ENCODE measurements at places on chromosomes 11 and 22.
A peak's percentile ranks its signal among the peaks of the same experiment; 100 is the strongest.

DNA sequence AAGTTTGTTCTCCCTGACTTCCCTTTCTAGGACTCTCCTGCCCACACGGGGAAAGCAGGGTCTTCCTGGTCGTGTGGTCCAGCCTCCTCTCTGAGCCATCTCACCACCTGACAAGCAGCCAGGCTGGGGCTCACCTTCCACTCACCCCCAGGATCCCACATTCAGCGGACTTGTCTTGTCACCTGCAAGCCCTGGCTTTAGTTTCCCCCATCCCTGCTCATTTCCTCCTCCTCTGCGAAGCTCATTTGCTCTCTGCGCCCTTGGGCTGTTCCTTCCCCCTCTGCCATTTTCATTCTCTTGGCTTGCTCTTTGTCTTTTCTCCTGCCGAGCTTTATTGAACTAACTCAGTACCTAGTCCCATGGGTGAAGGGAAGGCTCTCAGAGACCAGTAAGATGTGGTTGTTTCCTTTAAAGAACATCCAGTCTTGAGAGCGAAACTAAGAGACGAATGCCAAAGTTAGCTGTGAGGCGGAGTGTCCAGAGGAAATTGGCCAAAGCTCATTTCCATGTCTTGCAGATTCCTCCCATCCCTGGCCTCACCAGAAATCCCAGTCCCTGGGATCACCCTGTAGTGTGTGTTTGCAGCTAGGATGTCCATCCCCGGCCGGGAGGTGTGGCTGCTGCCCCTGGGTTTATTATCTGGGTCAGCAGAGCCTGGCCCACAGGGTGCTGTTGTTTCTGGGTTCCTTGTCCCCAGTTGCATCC lies 2.0 kb downstream of the ST14 start:
- no peak for DNase-seq

- no peak for DNase-seq
Observed at GRCh38 chr11:10809373-10810160, 841 bp upstream of the EIF4G2 start.

- DNase-seq, result no peak
Observed at GRCh38 chr11:126891556-126892217, 108.9 kb downstream of the KIRREL3 start.

DNA sequence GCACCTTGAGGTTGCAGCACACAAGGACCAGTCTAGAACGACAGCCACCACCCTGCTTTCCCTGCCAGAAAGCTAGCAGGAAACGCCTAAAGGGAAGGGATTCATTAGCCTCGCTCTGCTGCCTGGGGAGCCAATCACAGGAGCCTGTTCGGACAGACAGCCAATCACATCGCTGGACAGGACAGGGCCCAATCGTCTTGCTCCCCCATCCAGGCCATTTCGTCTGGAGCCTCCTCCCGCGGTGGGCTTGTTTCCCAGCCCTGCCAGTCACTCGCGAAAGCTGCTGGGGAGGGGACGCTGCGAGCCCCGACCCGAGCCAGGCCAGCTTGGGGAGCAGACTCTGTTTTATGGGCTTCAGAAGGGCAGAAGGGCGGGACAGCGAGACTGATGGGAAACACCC lies 79.8 kb upstream of the NCAM1 start:
- DNase-seq, result peak; percentile 96

DNA sequence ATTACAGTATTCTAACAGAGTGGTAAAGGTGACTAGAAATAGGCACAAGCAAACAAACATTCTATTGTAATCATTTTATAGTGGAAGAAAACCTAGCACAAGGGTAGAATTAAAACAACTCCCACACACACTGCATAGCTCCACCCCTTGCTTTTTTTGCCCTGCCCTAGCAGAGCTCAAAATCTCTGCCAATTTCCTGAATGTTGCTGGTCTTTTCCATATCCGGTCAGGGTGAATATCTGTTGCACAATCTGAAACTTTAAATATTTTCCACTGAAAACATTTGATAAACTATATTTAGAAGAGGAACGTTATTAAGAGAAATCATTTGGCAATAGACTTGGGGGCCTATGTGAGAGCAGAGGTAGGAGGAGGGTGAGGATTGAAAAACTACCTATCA lies 2.7 kb downstream of the SPA17 start:
- DNase-seq, result no peak

DNA sequence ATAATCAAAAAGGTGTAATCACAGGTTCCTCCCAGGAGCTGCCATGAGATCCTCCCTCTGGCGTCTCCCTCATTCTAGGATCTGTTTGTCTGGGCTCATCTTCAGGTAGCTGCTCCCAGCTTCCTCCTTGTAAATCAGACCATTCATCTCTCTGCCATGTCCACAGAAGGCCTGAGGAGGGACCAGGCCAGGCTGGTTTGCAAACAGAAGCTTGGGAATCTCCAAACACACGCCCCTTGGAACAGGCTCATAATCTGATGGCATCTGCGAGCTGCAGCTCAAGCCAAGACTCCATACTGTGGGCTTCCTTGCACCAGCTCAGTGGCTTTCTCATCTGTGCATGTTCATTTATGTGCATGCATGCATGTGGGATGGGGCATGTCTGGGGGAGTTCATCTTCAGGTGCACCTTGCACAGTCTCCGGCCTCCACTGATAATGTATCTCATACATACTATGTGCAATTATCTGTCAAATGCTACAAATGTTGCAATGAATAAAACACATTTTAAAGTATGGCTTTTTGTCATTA lies 134.9 kb downstream of the NXPE2 start:
- no peak for DNase-seq

DNA sequence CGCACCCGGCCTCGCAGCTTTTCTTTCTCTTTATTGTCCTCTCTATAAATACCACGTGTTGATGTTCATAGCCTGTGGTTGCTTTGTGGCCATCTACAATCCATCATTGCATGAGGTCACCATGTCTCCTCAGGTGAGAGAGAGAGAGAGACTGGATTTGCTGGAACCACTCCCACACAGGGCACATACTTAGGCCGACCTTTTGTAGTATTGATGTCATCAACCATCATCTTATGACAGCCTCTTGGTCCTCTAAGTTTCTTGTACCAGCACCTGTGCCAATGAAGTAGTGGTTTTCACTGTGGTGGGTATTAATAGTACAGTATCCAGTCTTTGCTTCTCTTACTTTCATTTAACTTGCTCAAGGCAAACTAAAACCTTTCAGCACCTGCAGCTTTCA lies 22.8 kb upstream of the P2RY6 start:
- no peak for DNase-seq

DNA sequence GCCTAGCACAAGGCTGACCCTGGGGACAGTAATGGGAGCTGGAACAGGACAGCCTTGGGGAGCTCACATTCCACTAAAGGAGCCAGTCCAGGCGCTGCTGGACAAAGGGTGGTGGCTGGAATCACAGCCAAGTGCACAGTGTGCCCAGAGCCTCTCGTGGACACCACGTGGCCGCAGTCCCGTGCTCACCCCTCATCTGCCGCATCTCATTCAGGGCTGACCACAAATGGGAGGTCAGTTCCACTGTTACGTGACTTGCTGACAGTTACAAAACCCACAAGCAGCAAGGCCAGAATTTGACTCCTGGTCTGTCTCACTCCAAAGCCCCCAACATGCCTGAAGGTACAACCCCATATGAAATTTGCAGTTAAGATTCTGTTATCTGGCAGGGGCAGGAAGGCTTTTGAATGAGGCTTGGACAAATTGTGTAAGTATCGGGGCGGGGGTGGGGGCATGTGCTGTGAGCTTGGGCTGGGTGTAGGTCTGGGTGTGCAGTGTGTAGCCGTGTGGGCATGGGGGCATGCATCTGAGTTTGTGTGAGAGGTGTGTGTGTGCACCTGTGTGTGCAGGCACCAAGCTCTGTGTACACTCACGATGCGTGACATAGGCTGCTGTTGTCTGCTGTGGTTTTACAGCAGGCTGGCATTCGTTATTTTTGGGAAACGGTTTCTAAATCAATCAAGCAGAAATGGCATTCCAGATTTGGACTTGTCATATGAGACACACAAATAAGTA lies 301.7 kb downstream of the BRD1 start:
- DNase-seq, result no peak

GRCh38 chr11:70769106-70769505 lies 370.8 kb downstream of the CTTN start:
- no peak for DNase-seq

- peak; percentile 19 for DNase-seq
Observed at GRCh38 chr11:123672568-123672967, 18.1 kb upstream of the SCN3B start.

DNA sequence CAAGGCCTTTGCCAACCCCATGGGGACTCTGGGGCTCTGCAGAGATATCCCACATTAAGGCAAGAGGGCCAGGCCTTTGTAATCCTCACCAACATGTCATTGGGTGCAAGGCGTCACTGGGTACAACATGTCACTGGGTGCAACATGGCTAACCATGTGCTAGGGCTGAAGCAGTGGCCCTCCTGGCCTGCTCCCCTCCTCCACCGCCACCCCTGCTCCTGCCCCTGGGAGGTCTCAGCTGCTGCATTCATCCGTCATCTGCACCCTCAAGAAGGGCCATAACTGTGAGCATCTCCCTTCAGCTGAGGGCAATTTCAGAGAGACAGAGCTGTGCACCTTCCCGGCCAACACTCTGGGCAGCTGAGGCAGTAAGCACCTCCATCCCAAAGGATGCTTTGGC lies 16.7 kb upstream of the OAF start:
- no peak for DNase-seq

- no peak for DNase-seq
Observed at GRCh38 chr11:61689164-61689496, 8.9 kb downstream of the DAGLA start.

DNA sequence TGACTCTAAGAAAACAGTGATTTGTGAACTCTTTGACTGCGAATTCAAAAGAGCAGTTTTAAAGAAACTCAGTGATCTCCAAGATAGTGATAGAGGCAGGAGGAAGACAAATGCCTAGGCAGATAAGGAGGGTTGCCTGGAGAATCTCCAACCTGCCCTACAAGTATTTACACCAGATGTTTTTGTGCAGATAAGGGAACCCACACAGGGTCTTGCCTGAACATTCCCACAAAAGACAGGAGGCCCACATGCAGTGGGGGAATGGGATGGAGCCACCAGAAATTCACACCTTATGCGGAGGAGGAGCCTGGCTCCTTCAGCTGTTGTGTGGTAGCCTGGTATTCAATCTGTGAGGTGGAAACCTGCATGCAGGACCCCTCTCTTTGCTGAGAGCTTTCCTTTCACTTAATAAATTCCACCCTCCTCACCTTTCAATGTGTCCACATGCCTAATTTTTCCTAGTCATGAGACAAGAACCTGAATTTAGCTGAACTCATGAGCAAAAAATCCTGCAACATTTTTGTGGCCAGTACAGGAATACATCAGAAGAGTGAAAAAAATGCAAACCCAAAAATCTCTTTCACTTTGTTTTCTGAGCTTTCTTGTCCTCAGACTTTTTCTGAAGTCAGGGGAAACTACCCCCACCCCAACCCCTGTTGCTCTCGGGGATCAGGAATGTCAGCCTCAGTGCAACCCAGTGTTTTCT lies 8.1 kb upstream of the GLYAT start:
- DNase-seq, result no peak

DNA sequence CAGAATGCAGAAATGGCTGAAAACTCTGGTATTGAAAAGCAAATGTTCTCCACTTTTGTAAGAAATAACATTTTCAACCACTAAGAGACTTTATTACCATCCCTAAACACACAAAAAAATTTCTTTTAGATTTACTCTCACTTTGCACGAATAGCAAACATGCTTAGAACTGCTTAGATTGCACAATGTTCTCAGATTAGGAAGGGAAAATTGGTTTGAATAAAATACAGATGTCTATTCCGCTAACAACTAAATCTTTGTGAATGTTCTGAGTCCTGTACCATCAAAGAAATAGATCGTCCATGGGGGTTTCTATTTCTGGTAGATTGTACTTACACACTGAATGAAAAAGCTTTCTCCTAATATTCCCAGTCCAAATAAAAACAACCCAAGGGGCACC lies 40.1 kb downstream of the BDNF start:
- no peak for DNase-seq

DNA sequence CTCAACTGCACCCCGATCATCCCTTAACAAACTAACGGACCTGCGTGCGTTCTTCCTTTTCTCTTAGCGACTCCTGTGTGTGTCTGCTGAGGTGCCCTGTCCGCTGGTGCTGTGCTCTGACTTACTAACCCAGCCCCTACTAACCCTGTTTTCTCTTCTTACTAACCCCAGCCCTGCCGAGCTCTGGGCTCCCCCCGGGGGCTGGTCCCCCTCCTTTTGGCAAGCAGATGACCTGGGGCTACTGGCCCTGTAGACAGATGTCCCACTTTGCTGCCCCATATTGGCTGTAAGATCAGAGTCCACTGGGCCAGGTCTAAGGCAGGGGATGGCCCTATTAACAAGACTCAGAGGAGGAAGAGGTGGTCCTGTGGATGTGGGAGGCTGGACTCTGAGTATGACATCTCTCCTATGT lies 14.7 kb downstream of the MIAT start:
- no peak for DNase-seq

DNA sequence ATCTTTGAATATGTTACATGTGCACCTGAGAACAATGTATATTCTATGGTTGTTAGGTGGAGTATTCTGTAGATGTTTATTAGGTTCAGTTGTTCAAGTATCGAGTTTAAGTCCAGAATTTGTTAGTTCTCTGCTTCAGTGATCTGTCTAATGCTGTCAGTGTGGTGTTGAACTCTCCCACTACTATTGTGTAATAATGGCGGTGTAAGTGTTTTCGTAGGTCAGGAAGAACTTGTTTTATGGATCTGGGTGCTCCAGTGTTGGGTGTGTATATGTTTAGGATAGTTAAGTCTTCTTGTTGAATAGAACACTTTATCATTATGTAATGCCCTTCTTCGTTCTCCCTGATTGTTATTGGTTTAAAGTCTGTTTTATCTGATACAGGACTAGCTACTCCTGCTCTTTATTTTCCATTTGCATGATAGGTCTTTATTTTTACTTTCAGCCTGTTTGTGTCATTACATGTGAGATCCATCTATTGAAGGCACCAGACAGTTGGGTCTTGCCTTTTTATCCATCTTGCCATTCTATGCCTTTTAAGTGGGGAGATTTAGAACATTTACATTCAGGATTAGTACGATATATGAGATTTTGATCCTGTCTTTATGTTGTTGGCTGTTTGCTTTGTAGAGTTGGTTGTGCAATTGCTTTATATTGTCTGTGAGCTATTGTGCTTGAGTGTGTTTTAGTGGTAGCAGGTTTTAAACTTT lies 121.6 kb downstream of the DDX10 start:
- no peak for DNase-seq

GRCh38 chr11:128463979-128464378 lies 123.4 kb downstream of the ETS1 start:
- DNase-seq, result no peak

GRCh38 chr22:36829370-36830002 lies 12.7 kb upstream of the PVALB start:
- DNase-seq, result no peak
